ENCODE measurements at places on chromosomes 1 and 21. TPM values are rescaled to one million over a fixed set of nuclear protein-coding genes. Genes with fewer than 3 reads are reported as not detected.

The FCGR3A gene
- 23.0 TPM for total RNA-seq

The SLAMF9 gene
- not detected for total RNA-seq

The HHAT gene
- 1.5 TPM for total RNA-seq

The STIL gene
- total RNA-seq: 0.65 TPM

The FBLIM1 gene
- total RNA-seq: 99.1 TPM

The LPAR3 gene
- 16.9 TPM for total RNA-seq

The HSD3B1 gene
- total RNA-seq: not detected

The CR2 gene
- total RNA-seq: not detected

The ADGRL2 gene
- total RNA-seq: 37.9 TPM

The ARMH1 gene
- 0.83 TPM for total RNA-seq

The NMNAT2 gene
- 2.1 TPM for total RNA-seq

The PRKAA2 gene
- 77.2 TPM for total RNA-seq

All from Right ventricle myocardium superior (tissue), 1 donor.